Aorta (tissue), 5 donors: ENCODE measurements at places on chromosomes 2 and 18.
A peak's percentile ranks its signal among the peaks of the same experiment; 100 is the strongest.

GRCh38 chr2:28430788-28431418 lies 38.2 kb downstream of the FOSL2 start:
- H3K27me3 ChIP-seq: no peaks in the 10 kb centered on the region
- H3K4me1 ChIP-seq: no peaks in the 10 kb centered on the region
- no peak overlapping the region for H3K4me3 ChIP-seq
- peak; percentile 55 for DNase-seq
- no peak overlapping the region for H3K27ac ChIP-seq

GRCh38 chr18:9790261-9790660 lies 82.2 kb downstream of the RAB31 start:
- H3K4me3 ChIP-seq: no peak overlapping the region
- no peak for DNase-seq
- no peaks in the 10 kb centered on the region for H3K27me3 ChIP-seq
- H3K27ac ChIP-seq: no peak overlapping the region

DNA sequence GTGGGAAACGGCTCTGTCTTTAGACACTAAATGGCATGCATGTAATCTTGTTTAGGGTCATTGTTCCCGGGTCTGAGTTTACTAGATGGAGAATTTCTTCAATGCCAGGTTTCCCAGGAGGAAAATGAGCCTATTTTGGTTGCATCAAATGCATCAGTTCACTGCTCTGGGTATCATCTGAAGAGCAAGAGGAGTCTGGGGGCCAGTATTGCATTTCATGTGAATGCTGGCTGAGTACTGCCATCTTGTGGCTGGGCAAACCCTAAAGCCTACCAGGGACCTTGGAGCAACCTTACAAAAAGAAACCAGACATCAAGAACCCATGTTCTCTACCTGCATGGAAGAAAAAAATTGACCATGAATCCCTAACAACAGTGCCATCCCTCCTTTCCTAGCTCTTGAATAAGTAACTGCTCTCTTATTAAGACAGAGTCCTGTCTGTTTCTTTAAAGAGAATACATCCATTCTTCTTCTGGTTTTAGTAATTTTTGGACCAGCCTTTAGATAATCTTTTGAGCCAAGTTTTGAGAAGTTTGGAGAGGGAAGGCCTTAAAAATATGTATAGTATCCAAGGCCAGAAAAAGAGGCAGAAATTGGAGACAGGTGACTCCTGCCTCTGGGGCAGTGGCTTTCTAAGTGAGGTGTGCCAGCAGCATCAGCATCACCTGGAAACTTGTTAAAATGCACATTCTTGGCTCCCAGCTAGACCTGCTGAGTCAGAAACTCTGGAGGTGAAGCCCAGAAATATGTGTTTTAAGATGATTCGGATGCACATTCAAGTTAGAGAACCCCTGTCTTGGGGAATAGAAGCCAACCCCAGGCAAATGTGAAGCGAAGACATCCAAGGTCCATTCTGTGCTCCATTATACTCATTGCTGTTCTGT lies 261.0 kb upstream of the CXCR4 start:
- no peaks in the 10 kb centered on the region for H3K27me3 ChIP-seq
- no peak overlapping the region for H3K4me3 ChIP-seq
- no peak overlapping the region for H3K27ac ChIP-seq
- H3K4me1 ChIP-seq: no peaks in the 10 kb centered on the region
- DNase-seq: no peak
- H3K36me3 ChIP-seq: no peaks in the 10 kb centered on the region

DNA sequence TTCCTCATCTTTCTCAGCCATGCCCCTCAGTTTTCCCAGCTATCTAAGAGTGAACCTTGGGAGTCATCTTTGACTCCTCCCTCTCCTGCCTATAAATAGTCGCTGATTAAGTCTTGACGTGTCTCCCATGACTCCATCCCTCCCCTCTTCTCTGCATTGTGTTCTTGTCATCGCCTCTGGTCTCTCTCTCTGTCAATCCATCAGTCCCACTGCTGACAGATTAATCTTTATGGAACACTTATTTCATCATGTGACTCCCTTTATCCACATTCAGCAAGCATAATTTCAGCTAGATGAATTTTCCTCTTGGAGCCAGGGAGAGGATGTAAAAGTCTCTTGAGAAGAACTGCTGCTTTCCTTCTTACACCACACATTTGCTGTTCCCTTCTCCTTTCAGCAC lies 9.4 kb downstream of the ADAM23 start:
- H3K27me3 ChIP-seq: no peaks in the 10 kb centered on the region
- DNase-seq: no peak
- H3K4me3 ChIP-seq: no peak overlapping the region
- no peak overlapping the region for H3K27ac ChIP-seq

DNA sequence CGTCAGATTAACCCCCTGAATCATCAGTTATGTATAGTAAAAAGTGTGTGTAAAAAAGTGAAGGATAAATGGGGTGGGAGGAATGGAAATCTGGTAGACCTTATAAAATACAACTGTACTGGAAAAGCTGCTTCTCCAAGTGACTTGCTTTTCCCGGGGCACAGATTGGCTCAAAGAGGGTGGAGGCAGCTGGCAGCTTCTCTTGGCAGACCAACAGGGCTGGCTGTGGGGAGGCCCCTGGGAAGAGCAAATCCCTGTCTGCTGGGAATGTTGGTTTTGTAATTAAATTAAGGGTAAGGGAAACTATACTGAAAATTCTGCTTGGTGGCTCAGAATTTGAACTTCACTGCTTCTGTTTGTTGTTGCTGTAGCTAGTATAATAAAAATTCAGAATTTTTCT lies 154.2 kb upstream of the DLX2 start:
- peak; percentile 26 for DNase-seq
- no peak overlapping the region for H3K4me3 ChIP-seq
- H3K4me1 ChIP-seq: no peaks in the 10 kb centered on the region
- no peak overlapping the region for H3K27ac ChIP-seq
